ENCODE measurements at places on chromosomes 6 and 20.

- DNase-seq: no peak
These were observed 74.5 kb downstream of the MACROD2 start for GRCh38 chr20:14069796-14070195.

- no peak for DNase-seq
These were observed 1.4 kb upstream of the METTL24 start for GRCh38 chr6:110359556-110359955.

GRCh38 chr6:27091661-27092315 is 155.7 kb upstream of the PRSS16 start:
- peak; percentile 95 for DNase-seq

DNA sequence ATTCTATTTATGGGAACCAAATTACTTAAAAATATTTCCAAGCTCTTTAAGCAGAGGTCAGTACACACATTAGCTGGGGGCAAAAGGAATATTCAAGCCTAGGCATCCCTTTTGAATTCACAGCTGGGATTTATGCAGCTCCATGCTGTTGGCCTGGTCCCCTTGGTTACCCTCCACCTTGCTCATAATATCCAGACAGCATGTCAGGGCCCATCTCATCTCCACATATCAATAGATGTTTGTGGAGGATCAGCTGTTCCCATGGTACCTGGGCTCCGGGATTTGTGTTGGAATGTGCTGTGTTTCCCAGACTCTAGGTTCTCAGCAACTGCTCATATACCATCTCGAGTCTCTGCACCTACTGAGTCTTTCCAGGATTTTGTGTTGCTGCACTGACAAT is 534.8 kb downstream of the BMP2 start:
- no peak for DNase-seq

- DNase-seq: no peak
These were observed 379.7 kb upstream of the PTCHD4 start for GRCh38 chr6:48490658-48491057.

DNA sequence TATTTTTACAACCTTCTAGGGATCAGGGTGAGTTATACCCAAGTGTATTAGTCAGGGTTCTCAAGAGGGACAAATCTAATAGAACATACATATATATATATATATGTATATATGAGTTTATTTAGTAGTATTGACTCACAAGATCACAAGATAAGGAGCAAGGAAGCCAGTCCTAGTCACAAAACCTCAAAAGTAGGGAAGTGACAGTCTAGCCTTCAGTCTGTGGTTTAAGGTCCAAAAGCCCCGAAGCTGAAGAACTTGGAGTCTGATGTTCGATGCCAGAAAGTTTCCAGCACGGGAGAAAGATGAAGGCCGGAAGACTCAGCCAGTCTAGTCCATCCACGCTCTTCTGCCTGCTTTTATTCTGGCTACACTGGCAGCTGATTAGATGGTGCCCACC is 632.7 kb upstream of the AGPAT4 start:
- DNase-seq: no peak

DNA sequence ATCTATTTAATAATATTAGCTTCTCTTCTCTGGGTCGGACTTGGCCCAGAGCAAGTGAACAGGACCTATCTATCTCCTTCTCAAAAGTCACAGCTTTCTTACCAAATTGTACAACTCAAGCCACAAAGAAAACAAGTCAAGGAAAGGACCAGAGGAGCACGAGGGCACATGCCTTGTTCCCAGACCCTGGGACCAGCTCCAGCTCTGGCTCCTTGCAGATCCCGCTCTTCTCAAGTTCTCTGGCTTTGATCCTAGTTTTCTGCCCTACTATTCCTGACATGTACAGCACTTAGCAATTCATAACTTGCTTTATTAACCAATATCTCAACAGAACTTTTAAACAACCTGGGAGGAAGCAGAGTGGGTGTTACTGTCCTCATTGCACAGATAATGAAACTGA is 185.9 kb downstream of the ESR1 start:
- no peak for DNase-seq

DNA sequence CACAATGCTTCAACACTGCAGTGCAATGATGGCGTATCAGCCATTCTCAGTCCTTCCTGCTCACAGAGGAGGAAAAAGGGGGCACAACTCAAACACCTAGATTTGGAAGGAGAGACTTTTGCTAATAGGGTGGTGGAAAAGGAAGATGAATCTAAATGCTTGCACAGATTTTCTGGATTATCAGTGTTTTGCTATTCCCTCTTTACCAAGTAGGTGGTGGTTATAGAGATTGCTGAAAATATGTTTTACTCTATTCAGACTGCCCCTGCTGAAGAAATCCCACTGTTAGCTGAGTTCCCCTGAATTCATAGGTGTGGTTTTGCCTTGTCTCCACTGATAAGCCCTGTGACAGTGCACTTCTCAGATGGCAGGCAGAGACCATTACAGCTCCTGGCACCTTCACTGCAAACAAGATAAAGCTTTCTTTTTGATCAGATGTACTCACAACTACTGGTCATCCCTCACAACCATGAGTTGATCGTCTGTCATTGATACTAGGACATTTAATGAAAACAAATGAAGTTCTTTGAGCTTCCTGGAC is 311.4 kb downstream of the KIF16B start:
- no peak for DNase-seq

GRCh38 chr6:47718571-47718970 is 20.2 kb downstream of the ADGRF4 start:
- DNase-seq: no peak

- DNase-seq: no peak
These were observed 32.6 kb upstream of the MPC1 start for GRCh38 chr6:166415306-166415705.

GRCh38 chr6:26452631-26453235 is 5.0 kb upstream of the BTN2A1 start:
- DNase-seq: no peak

GRCh38 chr6:27601668-27602254 is 128.9 kb upstream of the ZNF184 start:
- DNase-seq: no peak

DNA sequence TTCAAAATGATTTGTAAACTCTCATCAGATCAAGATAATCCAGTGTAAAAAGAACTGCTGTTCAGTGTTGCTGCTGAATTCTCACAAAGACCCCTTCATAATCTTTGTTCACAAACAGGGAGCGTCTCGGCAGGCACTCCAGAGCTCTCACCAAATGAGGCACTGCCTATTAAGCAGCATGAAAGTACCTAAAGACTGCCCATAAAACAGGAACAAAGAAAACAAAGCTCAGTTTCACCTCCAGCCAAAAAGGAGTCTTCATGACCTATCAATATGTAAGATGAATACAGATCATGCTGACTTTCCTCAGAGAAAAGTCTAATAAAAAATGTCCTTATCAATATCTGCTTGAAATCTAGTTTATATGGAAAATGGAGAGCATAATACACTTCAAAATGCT is 41.8 kb downstream of the GPR63 start:
- no peak for DNase-seq

DNA sequence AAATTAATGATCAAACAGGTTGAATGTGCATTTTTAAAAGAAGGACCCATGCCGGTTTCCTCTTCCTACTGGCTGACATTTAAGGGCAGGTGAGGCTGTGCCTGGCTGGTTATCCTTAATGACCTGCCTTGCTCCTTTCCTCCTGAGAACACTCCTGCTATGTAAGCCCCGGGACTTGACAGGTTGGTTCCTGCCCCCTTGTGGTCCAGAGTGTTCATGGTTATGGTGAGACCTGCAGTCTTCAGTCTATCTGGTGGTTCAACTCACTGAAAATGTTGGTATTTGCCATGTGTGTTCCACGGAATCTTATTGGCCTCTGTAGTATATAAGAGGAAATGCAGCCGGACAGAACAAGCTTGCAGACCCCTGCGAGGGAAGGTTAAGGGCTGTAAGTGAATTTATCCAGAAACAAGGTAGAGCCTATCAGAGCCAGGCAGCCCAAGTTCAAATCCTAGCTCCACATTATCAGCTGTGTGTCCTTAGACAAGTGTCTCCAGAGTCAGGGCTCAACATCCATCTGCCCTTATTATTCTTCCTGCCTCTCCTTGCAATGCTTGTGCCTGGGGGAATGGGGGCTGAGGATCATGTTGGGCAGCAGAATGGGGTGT is 5.2 kb upstream of the BPIFA3 start:
- peak; percentile 33 for DNase-seq

DNA sequence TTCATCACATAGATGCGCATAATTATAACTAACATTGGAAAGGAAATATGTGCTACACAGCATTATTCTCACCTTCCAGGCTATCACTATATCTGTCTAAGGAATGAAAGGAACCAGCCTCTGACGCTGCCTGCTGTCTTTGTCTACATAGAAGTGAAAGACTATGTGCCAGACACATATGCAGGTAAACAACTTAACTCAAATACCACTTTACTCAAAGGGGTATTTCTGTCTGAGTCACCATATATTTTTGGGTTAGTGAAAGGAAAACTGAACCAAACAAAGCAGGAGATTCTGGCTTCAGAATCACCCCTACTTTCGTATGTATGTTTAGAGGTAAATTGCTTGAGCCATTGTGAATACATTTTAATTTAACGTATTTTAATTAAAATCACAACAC is 328.6 kb upstream of the PLCB4 start:
- DNase-seq: no peak

- no peak for DNase-seq
These were observed 7.6 kb upstream of the HLA-DRA start for GRCh38 chr6:32432050-32432450.

GRCh38 chr6:6319952-6320811 is at the start of gene F13A1:
Gene F13A1 (minus strand): TSS chr6:6320662. CDS start chr6:6318664, 1,998 bp downstream.
- no peak for DNase-seq

DNA sequence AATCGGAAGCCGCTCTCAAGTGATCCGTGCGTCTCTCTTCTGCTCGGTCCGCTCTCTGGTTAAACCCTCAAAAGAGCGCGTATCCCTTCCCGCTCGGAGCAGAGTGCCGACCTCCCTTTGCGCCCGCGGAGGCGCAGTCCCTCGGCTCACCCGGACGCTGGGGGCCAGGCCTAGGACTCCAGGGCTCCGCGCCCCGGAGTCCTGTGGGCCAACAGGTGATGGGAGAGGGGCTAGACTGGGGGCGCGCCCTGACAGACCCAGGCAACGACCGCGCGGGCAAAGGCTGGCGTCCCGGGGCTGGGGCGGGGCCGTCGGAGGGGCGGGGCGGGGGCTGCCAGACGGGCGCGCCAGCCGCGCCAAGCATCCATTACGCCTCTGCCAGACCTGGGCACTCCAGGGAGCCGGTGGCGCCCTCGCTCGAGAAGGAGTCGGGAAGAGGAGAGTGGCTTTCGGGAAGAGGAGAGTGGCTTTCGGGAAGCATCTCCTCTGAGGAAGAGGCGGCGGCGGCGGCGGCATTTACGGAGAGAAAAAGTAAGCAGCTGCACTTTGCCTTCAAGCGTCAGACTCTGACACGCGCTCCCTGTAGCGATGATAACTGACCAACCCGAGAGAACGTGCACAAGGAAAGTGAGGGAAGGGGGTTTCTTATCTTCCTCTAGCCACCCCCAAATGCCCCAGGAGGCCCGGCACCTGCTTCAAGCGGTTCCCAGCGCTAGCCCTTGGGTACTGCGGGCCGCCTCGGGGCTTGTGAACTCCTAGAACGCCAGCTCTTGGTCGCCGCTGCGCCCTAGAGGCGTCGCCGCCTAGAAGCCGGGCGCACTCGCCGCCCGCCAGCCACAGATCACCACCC is 2.6 kb downstream of the EPHA7 start:
- DNase-seq: no peak

DNA sequence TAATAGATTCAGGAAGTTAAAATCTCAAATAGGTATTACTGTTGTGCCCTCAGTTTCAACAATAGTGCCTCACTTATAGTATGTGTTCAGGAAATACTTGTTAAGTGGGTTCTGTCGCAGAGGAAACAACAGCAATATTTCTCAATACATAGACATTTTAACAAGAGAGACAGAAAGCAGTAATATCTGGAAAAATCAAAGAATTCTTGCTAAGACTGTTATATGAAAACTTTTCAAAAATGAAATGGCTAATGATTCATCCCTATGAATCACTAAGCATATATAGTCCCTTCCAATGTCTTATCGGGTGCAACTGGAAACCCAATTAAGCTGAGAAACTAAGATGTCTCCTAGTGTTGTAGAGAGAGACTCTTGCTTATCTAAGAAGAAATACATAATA is 668.9 kb downstream of the TFAP2A start:
- no peak for DNase-seq

- DNase-seq: peak; percentile 79
These were observed 135.6 kb upstream of the SLC22A23 start for GRCh38 chr6:3592371-3592941.

- no peak for DNase-seq
These were observed 96.4 kb downstream of the TULP4 start for GRCh38 chr6:158408552-158409130.

DNA sequence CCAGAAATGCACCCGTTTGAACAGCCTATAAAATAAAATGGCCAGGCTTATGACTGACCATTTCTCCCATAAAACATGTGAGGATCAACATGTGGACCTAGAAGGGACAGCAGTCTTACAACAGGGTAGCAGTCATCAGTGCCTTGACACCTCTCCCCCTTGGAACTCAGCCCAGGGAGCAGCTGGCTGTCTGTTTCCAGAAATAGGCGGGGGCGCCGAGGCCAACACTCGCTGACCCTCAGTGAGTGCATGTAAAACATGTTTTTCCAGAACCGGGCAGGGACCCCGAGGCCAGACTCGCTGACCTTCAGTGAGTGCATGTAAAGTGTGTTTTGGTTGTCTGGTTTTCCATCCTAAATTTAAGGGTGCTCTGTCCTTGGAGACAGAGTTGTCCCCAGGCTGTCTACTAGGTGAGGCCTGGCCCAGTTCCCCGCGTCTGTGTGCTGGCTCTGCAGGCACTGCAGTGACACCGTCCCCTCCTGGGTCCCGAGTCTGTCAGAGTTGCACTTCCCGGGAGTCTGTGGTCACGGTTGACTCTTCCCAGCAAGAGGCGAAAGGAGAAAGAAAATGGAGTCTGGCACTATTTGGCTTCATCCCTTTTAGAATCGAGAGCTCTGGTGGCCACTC is 19.8 kb upstream of the ADRM1 start:
- DNase-seq: no peak

- no peak for DNase-seq
These were observed 5.5 kb downstream of the ZBP1 start for GRCh38 chr20:57614490-57615444.

GRCh38 chr6:138393871-138394783 is 9.9 kb upstream of the HEBP2 start:
- DNase-seq: no peak

Data from RCC 7860 (cell line).